GM12864 (cell line): ENCODE measurements at places on chromosomes 7 and 10.
A peak's percentile ranks its signal among the peaks of the same experiment; 100 is the strongest.

- DNase-seq: no peak
These were observed 27.0 kb upstream of the HIBADH start for GRCh38 chr7:27689591-27690164.

DNA sequence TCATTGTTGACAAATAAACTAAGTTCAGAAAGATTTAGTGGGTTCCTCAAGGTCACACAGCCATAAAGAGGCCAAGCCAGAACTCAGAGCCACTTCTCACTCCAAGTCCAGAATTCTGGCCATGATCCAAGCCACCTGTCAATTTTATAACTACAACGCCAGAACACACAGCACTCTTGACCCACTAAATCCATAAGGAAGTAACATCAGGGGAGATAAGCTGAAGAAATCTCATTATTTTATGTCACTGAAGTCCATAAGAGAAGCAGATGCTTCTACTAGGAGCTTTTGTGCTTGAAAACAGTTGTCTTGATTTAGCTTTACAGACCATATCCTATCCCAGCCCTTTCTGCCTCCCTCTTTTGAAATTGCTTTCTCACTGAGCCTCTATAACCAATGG lies 15.9 kb downstream of the ADAM12 start:
- no peak for DNase-seq

- DNase-seq: no peak
These were observed 897.2 kb downstream of the CNTNAP2 start for GRCh38 chr7:147013825-147014224.

DNA sequence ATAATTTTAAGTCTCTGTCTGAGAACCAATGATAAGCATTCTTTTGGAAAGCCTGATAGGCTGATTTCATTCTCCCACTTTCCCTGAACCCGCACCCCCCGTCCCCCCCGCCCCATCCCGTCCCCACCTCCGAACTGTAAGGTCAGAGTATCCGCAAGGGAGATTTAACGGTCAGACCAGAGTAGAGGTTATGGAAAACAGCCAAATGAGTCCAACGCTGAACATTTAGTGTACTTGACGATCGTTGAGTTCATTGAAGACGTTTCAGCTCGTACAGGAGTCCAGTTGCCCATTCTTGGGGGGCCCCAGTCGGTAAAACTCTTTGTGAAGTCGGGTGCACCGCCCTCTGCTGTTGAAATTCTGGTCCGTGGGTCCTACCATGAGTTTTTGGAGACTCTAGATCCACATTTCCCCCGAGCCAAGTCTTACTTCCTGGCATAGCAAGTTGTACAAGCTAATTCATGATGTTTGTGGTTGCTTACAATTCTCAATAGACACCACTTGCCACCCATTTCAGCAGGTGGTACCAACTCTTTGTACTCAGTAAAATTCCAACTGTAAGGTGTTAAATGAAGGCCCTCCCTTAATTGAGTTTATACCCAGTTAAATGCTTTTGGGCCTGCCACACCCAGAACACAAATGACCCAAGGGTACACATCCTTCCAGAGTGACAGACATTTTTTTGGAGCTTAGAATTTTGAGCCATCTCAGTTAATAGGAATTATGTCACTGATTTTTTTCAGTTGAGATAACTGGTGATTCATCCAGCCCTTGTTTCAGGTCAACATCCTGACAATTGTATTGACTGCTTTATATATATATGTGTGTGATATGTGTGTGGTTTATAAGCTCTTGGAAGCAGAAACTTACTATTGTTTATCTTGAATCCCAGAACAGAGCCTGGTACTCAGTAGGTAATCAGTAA lies 1.2 kb downstream of the MARCHF5 start:
- peak; percentile 44 for DNase-seq

DNA sequence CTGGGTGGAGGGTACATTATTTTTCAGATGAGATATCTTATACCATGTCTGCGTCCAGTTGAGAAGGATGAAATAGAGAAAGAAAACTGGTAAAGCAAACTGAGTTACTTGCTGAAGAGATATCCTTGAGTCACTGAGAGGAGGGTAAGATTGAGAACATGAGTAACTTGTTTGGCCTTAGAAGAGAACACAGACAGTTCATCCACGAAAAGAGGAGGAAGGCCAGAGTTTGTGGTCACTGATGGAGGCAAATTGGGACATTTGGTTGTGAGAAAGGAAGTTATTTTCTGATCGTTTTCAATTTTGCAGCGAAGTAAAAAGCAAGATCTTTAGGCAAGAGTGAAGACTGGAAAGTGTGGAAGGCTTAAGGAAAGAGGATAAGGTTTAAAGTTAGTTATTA lies 15.6 kb downstream of the MBL2 start:
- DNase-seq: no peak

DNA sequence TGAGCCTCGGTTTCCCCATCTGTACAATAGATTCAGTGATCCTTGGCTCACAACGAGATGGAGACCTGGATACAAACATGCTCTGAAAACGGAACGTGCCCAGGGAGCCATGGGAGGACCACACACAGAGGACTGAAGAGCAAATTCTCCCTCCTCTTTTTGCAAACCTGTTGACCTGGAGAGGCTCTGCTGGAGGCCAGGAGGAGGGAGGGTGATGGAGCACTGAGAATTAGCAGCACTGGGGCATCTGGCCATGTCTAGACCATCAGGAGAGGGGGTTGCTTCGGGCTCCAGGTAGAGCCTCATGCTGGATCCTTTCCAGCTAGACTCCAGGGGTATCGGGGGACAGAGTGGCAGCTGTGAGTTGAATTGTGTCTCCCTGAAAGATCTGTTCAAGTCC lies 97.4 kb upstream of the GPR26 start:
- no peak for DNase-seq

DNA sequence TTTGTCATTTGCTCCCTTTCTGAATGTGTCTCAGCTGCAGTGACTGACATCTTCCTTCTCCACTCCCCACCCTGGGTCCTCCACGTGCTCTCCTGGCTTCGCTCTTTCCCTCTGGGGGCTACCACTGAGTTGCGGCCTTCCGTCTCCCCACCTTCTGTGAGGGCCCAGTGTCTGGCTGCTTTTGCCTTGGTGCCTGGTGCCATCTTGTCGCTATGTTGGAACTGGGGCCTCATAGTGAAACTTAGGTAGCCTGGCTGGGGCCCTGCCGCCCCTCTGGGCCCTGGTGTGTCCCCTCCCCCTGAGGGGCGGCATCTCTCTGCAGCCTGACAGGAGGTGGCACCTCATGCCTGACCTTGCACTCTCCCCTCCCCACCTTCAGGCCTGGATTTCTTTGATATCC lies 144.1 kb downstream of the ANLN start:
- no peak for DNase-seq
